ENCODE measurements at places on chromosomes 11 and 22. TPM values are rescaled to one million over a fixed set of nuclear protein-coding genes. Genes with fewer than 3 reads are reported as not detected.
A peak's percentile ranks its signal among the peaks of the same experiment; 100 is the strongest.

DNA sequence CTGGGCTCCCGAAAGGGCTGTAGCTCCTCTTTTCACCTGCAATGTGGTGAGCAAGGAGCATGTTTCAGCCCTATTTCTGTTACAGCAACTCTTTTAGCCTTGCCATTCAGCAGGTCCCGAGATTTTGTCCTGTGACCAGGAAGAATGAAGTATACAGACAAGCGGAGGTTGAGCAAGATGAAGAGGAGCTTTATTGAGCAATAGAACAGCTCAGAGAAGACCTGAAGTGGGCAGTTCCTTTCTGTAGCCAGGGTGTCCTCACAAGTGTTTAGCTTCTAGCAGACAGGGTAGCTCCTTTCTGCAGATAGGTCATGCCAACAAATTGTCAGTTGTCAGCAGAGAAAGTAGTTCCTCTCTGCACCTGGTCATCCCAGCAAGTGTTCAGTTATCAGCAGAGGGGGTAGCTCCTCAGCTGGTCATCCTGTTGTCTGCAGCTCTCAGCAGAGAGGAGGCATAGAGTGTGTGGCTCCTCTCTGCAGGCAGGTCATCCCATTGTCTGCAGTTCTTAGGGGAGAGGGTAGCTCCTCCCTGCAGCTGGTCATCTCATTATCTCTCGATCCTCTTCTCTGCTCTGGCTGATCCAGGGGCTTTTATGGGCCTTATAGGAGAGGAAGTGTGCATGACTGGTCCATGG, 5.4 kb upstream of the OR56A4 start:
- H3K27ac ChIP-seq: no peak overlapping the region
- no peaks in the 10 kb centered on the region for H3K4me1 ChIP-seq
- H3K27me3 ChIP-seq: no peaks in the 10 kb centered on the region
- H3K36me3 ChIP-seq: no peaks in the 10 kb centered on the region
- H3K4me3 ChIP-seq: no peak overlapping the region

GRCh38 chr11:114226356-114226755, 69.8 kb upstream of the NNMT start:
- H3K4me3 ChIP-seq: no peak overlapping the region
- H3K27me3 ChIP-seq: peaks cover 91% of the 10 kb centered on the region
- no peak for DNase-seq
- no peaks in the 10 kb centered on the region for H3K4me1 ChIP-seq
- no peaks in the 10 kb centered on the region for H3K36me3 ChIP-seq

GRCh38 chr11:10862446-10862845, 4.6 kb upstream of the ZBED5 start:
- H3K4me3 ChIP-seq: no peak overlapping the region
- no peak for DNase-seq
- H3K4me1 ChIP-seq: peaks cover 6% of the 10 kb centered on the region
- no peak overlapping the region for H3K27ac ChIP-seq
- no peaks in the 10 kb centered on the region for H3K27me3 ChIP-seq

DNA sequence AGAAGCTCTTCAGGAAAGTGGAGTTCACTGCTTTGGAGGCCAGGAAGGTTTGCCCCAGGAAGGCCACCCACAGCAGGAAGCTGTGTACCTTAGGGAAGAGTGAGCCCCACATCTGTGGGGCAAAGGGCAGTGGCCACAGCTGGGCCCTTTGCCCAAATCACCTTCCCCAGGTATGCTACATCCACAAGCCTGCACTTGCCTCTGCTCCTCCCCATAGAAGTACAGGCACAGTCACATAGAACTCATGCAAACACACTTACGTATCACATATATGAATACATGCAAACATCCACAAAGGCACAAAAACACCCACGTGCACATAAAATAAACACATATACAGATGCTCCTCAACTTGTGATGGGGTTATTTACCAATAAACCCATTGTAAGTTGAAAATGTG, 2.1 kb downstream of the TRIM29 start:
- no peaks in the 10 kb centered on the region for H3K27me3 ChIP-seq
- H3K27ac ChIP-seq: no peak overlapping the region

DNA sequence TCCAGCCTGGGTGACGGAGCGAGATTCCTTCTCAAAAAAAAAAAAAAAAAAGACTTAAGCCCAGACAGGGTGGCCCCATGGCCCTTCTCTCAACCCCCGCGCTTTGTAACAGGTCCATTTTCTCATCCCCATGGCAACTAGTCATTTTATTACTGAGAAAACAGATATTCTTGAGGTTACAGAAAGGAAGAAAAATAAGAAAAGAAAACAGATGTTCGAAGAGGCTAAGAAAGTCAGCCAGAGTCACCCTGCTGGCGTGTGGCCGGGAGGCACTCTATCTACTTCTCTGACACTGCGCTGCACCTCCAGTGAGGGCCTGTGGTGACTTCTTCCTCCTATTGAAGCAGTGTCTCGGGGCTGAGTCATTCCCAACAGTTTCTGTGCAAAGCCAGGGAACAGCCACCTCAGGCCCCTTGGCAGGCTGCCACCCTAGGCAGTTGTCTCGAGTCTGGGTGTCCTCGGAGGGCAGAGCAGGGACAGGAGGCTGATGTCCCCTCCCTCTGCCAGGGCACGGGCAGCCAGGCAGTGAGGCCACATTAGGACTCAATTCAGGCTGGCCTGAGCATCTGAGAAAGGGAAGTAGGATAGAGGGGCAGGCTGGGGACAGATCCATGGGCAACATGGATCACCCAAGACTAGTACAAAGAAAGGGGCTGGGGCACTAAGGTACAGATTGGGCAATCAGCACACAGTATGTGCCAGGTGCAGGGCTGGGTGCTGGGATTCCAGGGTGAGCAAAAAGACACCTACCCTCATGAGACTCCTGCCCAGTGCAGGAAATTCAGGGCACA, 16.4 kb upstream of the SYVN1 start:
- H3K27me3 ChIP-seq: no peaks in the 10 kb centered on the region
- peak; percentile 100 for DNase-seq
- H3K4me3 ChIP-seq: peak overlapping the region; percentile 18
- peaks cover 40% of the 10 kb centered on the region for H3K4me1 ChIP-seq

DNA sequence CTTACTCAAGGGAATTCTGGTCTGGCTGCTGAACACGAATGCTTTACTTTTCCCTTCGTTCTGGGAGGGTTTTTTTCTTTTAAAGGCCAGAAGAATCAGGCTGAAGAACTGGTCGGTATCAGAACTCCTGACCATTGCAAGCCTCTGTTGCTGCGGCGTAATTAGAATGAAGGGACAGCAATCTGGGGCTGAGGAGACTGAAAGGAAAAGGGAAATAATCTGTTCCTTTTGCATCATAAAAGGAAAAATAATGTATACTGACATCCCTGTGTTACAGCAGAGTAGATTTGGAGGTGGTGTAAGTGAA, 670 bp downstream of the SC5D start:
- peak overlapping the region; percentile 11 for H3K27ac ChIP-seq
- no peak for DNase-seq
- peaks cover 25% of the 10 kb centered on the region for H3K27me3 ChIP-seq
- no peaks in the 10 kb centered on the region for H3K36me3 ChIP-seq
- peaks cover 11% of the 10 kb centered on the region for H3K4me1 ChIP-seq

GRCh38 chr11:93608364-93608763, 53.1 kb upstream of the CEP295 start:
- H3K4me1 ChIP-seq: no peaks in the 10 kb centered on the region
- no peak for DNase-seq
- no peak overlapping the region for H3K4me3 ChIP-seq
- no peaks in the 10 kb centered on the region for H3K27me3 ChIP-seq

DNA sequence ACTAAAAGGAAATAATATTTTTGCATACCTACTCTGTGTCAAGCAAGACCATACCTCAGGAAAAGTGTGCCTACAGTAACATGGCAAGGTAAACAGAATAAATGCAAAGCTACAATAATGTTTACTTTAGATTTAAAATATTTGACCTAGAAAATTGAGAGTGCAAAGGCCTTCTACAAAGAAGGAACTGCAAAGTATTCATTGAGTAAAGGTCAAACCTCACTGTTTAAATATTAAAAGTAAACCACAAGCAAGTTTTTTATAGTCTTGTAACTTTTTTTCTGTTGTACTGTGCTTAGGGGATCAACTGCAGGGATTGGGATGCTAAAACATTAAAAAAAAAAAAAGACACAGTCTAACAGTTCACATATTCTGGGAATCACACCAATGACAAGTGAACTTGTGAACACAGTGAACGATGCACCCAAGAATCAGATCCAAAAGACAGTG, 48.8 kb downstream of the CWF19L2 start:
- H3K4me3 ChIP-seq: no peak overlapping the region
- no peak for DNase-seq
- H3K27me3 ChIP-seq: no peaks in the 10 kb centered on the region
- H3K4me1 ChIP-seq: no peaks in the 10 kb centered on the region
- H3K36me3 ChIP-seq: no peaks in the 10 kb centered on the region
- H3K27ac ChIP-seq: no peak overlapping the region

- H3K27ac ChIP-seq: no peak overlapping the region
- DNase-seq: no peak
- no peak overlapping the region for H3K4me3 ChIP-seq
- no peaks in the 10 kb centered on the region for H3K4me1 ChIP-seq
- no peaks in the 10 kb centered on the region for H3K27me3 ChIP-seq
Observed at GRCh38 chr11:15865212-15865987, 490.9 kb downstream of the SOX6 start.

DNA sequence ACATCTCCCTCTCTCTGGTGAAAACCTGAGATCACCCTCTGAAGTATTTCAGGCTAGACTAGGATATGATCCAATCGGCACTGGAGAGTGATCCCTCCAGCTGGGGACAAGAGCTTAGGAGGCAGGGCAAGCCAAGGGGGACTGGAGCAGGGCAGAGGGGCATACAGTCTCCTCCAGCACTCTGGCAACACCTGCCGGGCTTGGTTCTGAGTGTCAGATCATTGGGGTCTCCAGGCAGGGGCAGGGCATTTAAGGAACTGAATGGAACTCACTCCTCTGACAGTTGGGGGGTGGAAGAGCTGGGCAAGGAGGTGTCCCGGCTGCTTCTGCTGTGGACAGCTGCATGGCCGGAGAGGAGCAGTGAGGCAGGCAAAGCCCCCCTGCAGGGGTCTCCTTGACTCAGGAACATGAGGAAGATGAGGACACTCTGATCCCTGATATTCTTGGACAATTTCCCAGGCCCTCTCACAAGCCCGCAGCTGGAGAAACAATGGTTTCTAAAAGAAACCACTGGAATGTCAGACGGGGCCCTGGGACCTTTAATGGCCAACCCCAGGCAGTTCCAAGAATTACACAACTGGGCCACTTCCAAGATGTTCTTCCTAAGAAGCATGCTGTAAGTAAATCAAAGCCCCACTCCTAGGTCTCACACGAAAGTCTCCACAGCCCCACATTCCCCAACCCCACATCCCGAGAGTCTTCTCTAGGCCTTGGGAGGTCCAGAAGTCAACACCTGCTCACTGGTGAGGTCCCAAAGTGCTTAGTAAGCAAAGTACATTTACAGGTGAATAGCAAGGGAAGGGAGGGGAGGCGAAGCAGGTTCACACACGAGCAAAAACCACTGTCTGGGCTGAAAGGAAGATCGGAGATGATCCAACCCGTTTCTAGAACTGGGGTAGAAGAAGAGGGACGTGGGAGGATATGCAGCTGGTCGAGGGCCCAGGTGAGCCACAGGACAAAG, 1.2 kb upstream of the CCDC86 start:
- DNase-seq: no peak
- peaks cover 18% of the 10 kb centered on the region for H3K4me1 ChIP-seq
- H3K27me3 ChIP-seq: no peaks in the 10 kb centered on the region
- H3K27ac ChIP-seq: no peak overlapping the region
- peaks cover 4% of the 10 kb centered on the region for H3K36me3 ChIP-seq

GRCh38 chr22:36733271-36733670, 29.7 kb upstream of the CACNG2 start:
- peaks cover 96% of the 10 kb centered on the region for H3K27me3 ChIP-seq
- H3K36me3 ChIP-seq: no peaks in the 10 kb centered on the region
- no peak overlapping the region for H3K4me3 ChIP-seq

- H3K27me3 ChIP-seq: no peaks in the 10 kb centered on the region
- H3K4me3 ChIP-seq: peak overlapping the region; percentile 13
- H3K27ac ChIP-seq: no peak overlapping the region
- peaks cover 7% of the 10 kb centered on the region for H3K4me1 ChIP-seq
- H3K36me3 ChIP-seq: no peaks in the 10 kb centered on the region
Observed at GRCh38 chr11:96464700-96465307, 75.0 kb downstream of the JRKL start.

DNA sequence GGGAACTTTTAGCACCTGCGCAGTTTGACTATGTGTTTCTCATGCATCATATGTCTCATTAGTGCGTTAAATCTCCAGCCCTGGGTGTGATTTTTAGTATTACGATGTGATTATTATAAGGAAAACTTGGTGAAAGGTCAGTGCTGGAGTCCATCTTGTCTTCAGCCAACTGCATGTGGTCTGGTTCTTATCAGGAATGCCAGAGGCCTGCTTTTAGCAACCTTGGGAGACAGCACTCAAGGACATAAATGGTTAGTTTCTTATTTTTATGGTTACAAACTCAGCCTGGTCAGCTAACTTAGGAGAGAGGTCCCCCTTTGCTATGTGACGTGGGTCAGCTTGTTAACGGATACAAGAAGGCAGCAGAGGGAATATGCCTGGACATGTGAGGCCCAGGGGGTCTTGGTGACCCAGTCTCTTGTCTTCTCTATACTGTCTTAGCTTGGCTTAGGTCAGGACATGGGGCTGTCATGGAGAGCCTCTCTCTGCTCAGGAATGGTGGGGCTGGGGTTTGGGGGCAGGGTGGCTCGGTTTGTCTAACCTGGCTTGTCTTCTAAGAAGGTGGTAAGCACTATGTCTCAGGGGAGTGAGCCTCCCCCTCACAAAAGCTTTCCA, 21.5 kb downstream of the KCTD21 start:
- H3K4me3 ChIP-seq: no peak overlapping the region
- H3K27ac ChIP-seq: no peak overlapping the region
- no peaks in the 10 kb centered on the region for H3K27me3 ChIP-seq

GRCh38 chr22:21450320-21450831, 16.8 kb upstream of the TMEM191C start:
- no peak overlapping the region for H3K4me3 ChIP-seq
- H3K36me3 ChIP-seq: no peaks in the 10 kb centered on the region
- no peaks in the 10 kb centered on the region for H3K27me3 ChIP-seq
- H3K27ac ChIP-seq: no peak overlapping the region
- H3K4me1 ChIP-seq: peaks cover 4% of the 10 kb centered on the region
- DNase-seq: no peak

GRCh38 chr11:16291729-16292128, 64.6 kb downstream of the SOX6 start:
- no peaks in the 10 kb centered on the region for H3K36me3 ChIP-seq
- no peak overlapping the region for H3K4me3 ChIP-seq
- no peak for DNase-seq
- no peaks in the 10 kb centered on the region for H3K27me3 ChIP-seq
- H3K27ac ChIP-seq: no peak overlapping the region
- H3K4me1 ChIP-seq: no peaks in the 10 kb centered on the region

DNA sequence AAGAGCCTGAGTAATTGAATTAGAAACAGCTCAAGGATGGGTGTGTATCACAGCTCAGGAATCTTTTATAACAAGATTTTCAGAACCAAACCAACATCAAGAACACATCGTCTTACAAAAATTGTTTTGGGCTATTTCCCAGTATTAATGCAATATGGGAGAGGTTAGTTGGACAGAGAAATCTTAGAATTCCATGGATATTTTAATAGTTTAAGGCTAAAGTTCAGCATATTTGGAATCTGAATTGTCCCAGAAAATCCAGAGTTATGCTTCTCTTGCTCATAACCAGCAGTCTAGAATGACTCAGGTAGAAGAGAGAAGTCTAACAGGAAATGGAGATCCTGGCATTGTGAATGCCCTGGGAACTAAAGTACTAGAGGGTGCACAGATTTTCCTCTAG, 74.6 kb downstream of the ADM start:
- no peak overlapping the region for H3K27ac ChIP-seq
- H3K36me3 ChIP-seq: no peaks in the 10 kb centered on the region
- peak; percentile 46 for DNase-seq
- H3K4me1 ChIP-seq: no peaks in the 10 kb centered on the region
- H3K4me3 ChIP-seq: no peak overlapping the region
- no peaks in the 10 kb centered on the region for H3K27me3 ChIP-seq

The OR52A1 gene
- not detected for total RNA-seq

The CSNK2A3 gene
- total RNA-seq: not detected

The SCGB2A2 gene
- not detected for total RNA-seq

The NLRP14 gene
- not detected for total RNA-seq

The UCP3 gene
- total RNA-seq: 2.0 TPM

The SLC35C1 gene
- total RNA-seq: 15.2 TPM

The PDE2A gene
- total RNA-seq: 12.0 TPM
